ENCODE measurements at places on chromosomes 3 and 15.

- no peak for DNase-seq
- H3K36me3 ChIP-seq: no peaks in the 10 kb centered on the region
- no peak overlapping the region for H3K4me3 ChIP-seq
- H3K4me1 ChIP-seq: peaks cover 10% of the 10 kb centered on the region
- H3K27me3 ChIP-seq: no peaks in the 10 kb centered on the region
These were observed 7.8 kb downstream of the CCDC80 start for GRCh38 chr3:112633191-112633590.

DNA sequence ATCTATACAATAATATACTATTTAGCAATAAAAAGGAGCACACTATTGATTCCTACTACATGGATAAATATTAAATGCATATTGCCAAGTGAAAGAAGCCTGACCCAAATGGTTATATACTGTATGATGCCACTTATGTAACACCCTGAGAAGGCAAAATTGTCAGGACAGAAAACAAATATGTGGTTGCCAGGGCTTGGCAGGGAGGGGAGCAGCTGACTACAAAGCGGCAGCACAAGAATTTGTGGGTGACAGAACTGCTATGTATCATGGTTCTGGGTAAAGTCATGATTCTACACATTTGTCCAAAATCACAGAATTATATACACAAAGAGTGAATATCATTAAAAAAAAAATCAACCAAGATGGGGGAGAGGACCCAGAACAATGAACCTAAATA, 22.5 kb downstream of the TBC1D2B start:
- peak overlapping the region; percentile 70 for H3K27ac ChIP-seq
- no peaks in the 10 kb centered on the region for H3K27me3 ChIP-seq
- H3K4me1 ChIP-seq: peaks cover 91% of the 10 kb centered on the region

DNA sequence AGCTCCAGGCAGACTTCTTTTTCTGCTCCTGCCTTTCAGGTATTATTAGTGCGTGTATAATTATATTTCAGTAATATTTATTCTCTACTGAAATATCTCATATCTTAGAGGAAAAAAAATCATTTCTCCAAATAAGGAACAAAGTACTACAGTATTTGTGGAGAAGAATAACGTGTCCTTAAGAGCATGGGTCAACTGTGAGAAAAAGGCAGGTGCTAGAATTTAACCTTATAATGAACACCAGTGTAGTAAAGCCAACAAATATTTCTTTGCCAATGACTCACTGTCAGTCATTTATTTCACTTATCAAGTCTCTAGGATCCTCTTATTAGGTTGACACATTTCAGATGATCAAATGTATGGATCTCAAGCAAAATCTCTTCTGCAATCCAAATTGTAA, 183.4 kb downstream of the GREM1 start:
- DNase-seq: no peak
- H3K4me1 ChIP-seq: no peaks in the 10 kb centered on the region
- H3K36me3 ChIP-seq: no peaks in the 10 kb centered on the region

DNA sequence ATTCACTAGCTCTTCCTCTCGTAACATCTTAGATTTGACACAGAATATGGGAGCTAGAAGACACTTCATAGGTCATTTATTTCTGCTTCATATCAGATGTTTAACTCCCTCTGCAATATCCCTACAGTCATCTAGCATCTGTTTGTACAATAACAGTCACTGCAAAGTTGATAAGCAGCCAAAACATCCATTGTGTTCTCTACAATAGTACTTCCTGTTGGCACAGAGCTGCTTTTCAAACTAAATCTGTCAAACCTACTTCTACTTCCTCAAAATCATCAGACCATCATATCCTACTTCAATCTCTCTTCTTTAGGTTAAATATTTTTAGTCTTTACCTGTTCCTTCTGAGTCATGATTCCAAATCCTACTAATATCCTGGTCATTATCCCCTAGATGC, 233.2 kb downstream of the FGF12 start:
- no peaks in the 10 kb centered on the region for H3K4me1 ChIP-seq
- H3K36me3 ChIP-seq: no peaks in the 10 kb centered on the region
- no peak overlapping the region for H3K4me3 ChIP-seq
- no peak for DNase-seq

DNA sequence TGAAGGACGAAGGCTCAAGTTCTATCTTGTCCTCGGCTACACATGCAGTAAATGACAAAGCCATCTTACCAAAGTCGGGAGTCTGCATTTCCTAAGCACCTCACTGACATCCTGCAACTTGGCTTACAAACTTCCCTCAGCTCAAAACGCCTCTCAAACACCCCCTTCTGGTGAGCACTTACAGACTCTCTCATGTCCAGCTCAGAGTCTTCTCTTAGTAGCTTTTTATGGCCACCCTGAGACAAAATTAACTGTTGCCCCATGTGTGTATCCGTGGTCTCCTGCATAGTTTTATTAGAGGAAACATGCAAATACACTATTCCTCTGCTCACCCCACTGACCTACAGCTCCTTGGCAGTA, 819.7 kb downstream of the FHIT start:
- no peaks in the 10 kb centered on the region for H3K27me3 ChIP-seq
- no peaks in the 10 kb centered on the region for H3K36me3 ChIP-seq
- peaks cover 19% of the 10 kb centered on the region for H3K4me1 ChIP-seq
- DNase-seq: no peak
- H3K4me3 ChIP-seq: no peak overlapping the region

GRCh38 chr15:79427781-79428598, 4.1 kb upstream of the MINAR1 start:
- H3K4me3 ChIP-seq: no peak overlapping the region
- DNase-seq: no peak
- peaks cover 6% of the 10 kb centered on the region for H3K4me1 ChIP-seq
- peaks cover 9% of the 10 kb centered on the region for H3K36me3 ChIP-seq
- H3K27me3 ChIP-seq: peaks cover 58% of the 10 kb centered on the region

- no peak overlapping the region for H3K4me3 ChIP-seq
- H3K4me1 ChIP-seq: peaks cover 21% of the 10 kb centered on the region
- H3K27me3 ChIP-seq: peaks cover 21% of the 10 kb centered on the region
- H3K36me3 ChIP-seq: peaks cover 4% of the 10 kb centered on the region
- no peak for DNase-seq
- peak overlapping the region; percentile 69 for H3K27ac ChIP-seq
These were observed 346.6 kb upstream of the RBMS3 start for GRCh38 chr3:28934126-28934813.

DNA sequence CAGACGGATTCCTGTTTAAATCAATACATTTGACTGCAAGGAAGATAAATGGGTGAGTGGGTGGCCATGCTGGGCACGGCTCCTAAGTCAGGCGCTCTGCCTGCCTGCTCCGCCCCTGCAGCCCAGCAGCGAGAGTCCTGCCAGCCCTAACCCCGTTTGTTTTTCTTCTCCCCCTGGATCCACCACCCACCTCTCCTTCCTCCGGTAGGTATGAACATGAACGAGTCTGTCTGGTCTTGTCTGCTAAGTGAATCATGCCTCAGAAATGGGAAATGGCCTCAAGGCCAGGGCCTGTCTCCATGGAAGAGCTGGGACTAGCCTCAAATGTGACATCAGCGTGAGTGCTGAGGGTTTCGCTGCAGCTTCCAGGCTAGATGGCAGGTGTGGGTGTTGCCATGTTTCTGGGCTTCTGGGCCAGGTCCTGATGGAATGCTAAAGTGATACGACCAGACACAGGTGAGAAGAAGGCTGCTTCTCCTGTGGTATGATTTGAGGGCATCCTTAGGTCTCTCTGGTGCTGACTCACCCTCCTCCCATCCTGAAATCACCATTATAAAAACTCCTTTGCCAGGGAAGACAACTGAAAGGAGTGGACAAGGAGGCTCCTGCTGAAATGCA, 5.6 kb upstream of the FEM1B start:
- no peaks in the 10 kb centered on the region for H3K27me3 ChIP-seq
- no peak overlapping the region for H3K4me3 ChIP-seq
- DNase-seq: no peak
- no peak overlapping the region for H3K27ac ChIP-seq

GRCh38 chr15:91694131-91694830, 159.2 kb upstream of the SLCO3A1 start:
- no peaks in the 10 kb centered on the region for H3K4me1 ChIP-seq
- H3K4me3 ChIP-seq: no peak overlapping the region
- no peaks in the 10 kb centered on the region for H3K27me3 ChIP-seq
- DNase-seq: no peak
- no peak overlapping the region for H3K27ac ChIP-seq
- H3K36me3 ChIP-seq: no peaks in the 10 kb centered on the region

- DNase-seq: peak; percentile 25
- H3K27me3 ChIP-seq: no peaks in the 10 kb centered on the region
These were observed 76.7 kb downstream of the BOC start for GRCh38 chr3:113287803-113288648.

GRCh38 chr3:15903759-15904720, 106.3 kb upstream of the ANKRD28 start:
- H3K4me3 ChIP-seq: no peak overlapping the region
- H3K36me3 ChIP-seq: no peaks in the 10 kb centered on the region
- no peaks in the 10 kb centered on the region for H3K4me1 ChIP-seq

- no peak overlapping the region for H3K4me3 ChIP-seq
- DNase-seq: no peak
- no peak overlapping the region for H3K27ac ChIP-seq
- H3K4me1 ChIP-seq: no peaks in the 10 kb centered on the region
- H3K27me3 ChIP-seq: no peaks in the 10 kb centered on the region
These were observed 1.6 kb downstream of the STRA6 start for GRCh38 chr15:74200871-74201419.

- H3K4me3 ChIP-seq: no peak overlapping the region
- no peak for DNase-seq
- peaks cover 28% of the 10 kb centered on the region for H3K4me1 ChIP-seq
- H3K36me3 ChIP-seq: peaks cover 7% of the 10 kb centered on the region
These were observed 146.5 kb downstream of the XXYLT1 start for GRCh38 chr3:195124378-195124992.

DNA sequence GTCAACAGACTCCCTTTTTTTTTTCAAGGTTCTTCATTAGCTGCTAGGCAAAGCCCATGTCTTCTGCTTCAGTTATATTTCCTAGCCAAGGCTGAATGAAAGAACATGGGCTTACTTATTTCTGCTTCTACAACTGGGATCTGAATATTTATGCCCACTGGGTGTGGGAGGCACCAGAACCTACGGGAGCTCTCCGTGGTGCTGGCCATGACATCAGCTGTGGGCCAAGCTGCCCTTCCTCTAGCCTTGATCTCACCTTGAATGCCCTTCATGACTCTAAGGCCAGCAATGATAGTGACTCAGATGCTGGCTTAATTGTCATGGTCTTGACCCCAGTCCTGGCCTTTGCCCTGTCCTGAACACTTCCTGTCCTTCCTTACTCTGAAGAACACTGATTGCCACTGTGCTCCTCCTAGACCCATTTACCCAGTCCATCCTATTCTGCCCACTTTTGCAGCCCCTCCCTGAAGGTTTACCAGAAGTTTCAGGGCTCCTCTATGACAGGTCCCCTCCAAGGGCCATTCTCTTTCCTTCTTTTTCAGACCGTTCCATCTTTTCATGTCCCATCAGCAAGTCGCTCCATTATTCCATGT, 32.8 kb upstream of the PRR20G start:
- no peaks in the 10 kb centered on the region for H3K4me1 ChIP-seq
- no peak overlapping the region for H3K4me3 ChIP-seq
- H3K27me3 ChIP-seq: peaks cover 26% of the 10 kb centered on the region

DNA sequence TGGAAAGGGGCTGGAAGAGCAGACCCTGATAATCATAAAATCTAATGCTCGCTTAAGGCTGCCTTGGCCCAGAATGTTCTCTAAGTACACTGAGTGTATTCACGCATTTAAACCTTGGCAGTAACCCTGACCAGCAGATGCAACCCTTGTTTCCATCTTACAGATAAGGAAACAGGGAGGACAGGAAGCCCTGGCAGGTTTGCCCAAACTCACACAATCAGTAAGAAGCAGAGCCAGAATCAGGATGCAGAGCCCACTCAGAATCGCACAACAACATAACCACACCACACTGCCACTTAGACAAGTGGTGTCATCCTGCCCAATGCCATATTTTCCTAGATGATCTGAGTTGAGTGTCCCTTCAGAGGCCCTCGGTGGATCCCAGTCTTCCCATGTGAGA, 214.5 kb upstream of the HES1 start:
- H3K27me3 ChIP-seq: no peaks in the 10 kb centered on the region
- no peak overlapping the region for H3K4me3 ChIP-seq
- DNase-seq: no peak
- no peak overlapping the region for H3K27ac ChIP-seq
- H3K36me3 ChIP-seq: peaks cover 1% of the 10 kb centered on the region

- no peak for DNase-seq
- H3K27ac ChIP-seq: no peak overlapping the region
- H3K27me3 ChIP-seq: no peaks in the 10 kb centered on the region
- no peak overlapping the region for H3K4me3 ChIP-seq
These were observed 249.7 kb upstream of the TTC14 start for GRCh38 chr3:180352261-180352660.

GRCh38 chr3:156788846-156789245, 37.3 kb upstream of the LEKR1 start:
- H3K36me3 ChIP-seq: peaks cover 14% of the 10 kb centered on the region
- no peak for DNase-seq
- H3K4me3 ChIP-seq: no peak overlapping the region
- H3K27ac ChIP-seq: no peak overlapping the region

- H3K4me3 ChIP-seq: no peak overlapping the region
- H3K4me1 ChIP-seq: peaks cover 4% of the 10 kb centered on the region
- no peaks in the 10 kb centered on the region for H3K27me3 ChIP-seq
- no peaks in the 10 kb centered on the region for H3K36me3 ChIP-seq
- no peak for DNase-seq
- no peak overlapping the region for H3K27ac ChIP-seq
These were observed 25.3 kb upstream of the ZSCAN2 start for GRCh38 chr15:84575493-84575892.

- H3K36me3 ChIP-seq: peaks cover 1% of the 10 kb centered on the region
- no peak for DNase-seq
- no peaks in the 10 kb centered on the region for H3K4me1 ChIP-seq
- peaks cover 7% of the 10 kb centered on the region for H3K27me3 ChIP-seq
- no peak overlapping the region for H3K4me3 ChIP-seq
These were observed 9.7 kb upstream of the XIRP1 start for GRCh38 chr3:39202094-39202493.

DNA sequence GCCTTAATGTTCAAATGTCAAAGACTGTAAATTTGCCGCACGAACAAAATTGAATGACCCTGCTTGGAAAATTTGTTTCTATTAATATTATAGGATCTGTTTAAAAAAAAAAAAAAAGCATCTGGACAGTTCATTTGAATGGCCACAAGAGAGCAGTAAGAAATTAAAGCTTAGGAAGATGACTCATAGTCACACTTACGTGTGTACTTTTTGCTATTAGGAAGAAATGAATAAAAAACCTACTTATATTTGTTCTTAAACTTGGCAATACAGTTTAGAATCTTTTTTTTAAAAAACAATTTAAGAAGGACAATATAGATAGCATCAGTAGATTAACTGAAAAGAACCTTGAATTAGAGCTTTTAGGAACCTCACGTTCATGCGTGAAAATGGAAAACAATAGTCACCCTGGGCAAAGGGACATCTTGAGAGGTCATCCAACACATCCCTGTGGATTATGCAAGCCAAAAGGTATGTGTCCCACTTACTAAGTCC, 621.8 kb downstream of the MECOM start:
- H3K27ac ChIP-seq: no peak overlapping the region
- no peaks in the 10 kb centered on the region for H3K27me3 ChIP-seq
- no peaks in the 10 kb centered on the region for H3K4me1 ChIP-seq
- H3K4me3 ChIP-seq: no peak overlapping the region
